Cardiac septum (tissue), 1 donor: ENCODE measurements at places on chromosomes 1 and 21.
A peak's percentile ranks its signal among the peaks of the same experiment; 100 is the strongest.

DNA sequence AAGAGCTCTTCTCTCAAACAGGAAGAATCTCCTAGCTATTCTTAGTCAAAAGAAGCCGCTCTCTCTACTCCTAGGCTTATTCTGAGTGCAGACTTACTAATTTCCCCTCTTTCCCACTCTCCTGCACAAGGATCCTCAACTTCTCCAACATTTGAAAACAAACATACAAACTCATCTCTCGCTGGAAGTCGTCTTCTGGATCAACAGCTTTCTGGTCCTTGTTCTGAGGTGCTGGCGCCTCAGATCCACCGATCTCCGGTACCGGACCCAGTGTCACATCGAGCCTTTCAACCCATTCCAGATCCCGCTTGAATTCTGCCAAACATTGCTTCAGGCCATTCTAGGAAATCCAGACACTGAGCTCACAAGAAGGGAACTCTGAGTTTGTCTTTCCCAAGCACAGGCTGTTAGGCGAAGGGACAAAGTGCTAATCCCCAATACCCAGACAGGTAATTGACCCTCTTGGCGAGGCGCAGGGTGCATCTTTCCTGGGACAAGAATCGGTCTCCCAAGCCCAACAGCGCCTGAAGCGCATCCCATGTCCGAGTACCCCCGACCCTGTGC is 696 bp downstream of the EBNA1BP2 start:
- no peak for DNase-seq

DNA sequence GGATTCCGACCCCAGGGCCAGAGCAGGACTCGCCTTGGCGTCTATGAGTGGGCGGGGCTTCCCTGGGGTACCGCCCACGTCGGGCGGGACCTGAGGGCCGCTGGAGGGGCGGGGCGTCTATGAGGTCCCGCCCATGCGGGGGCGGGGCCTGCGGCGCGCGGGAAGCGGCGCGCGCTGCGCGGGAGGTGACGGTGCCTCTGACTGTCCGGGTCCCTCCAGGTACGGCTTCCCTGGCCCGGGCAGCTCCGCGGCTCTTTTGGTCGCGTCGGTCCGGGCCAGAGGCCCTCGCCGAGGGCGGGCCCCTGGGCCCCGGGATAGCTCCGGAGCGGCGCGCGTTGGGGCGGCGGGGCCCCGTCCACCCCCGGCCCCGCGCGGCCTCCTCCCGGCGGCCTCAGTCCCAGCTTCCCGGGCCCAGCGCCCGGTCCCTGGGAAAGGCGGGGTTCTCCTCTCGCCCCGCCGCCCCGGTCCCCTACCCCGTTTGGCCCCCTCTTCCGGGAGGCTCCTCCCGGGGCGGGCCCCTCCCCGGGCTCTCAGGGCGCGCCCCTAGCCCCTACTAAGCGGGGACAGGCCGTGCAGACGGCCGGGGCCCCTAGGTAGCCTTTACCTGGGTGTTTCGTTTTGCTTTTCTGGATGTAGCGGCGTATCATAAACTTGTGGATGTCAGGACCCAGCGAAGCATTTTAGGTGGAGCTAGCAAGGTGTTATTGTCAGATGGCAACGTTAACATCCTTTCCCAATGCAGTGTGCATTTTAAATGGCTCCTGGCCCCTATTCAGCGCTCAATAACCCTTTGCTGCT is at the start of gene CHAF1B:
Gene CHAF1B, plus strand, starts transcription at position 160 of the 798 bp plus-strand sequence. CDS start 745 bp downstream, outside the sequence.
- DNase-seq = peak; percentile 84

- DNase-seq = no peak
These were observed 100.4 kb downstream of the AJAP1 start for GRCh38 chr1:4754816-4755215.

GRCh38 chr1:31199949-31200348 is 39.7 kb downstream of the NKAIN1 start:
- no peak for DNase-seq

DNA sequence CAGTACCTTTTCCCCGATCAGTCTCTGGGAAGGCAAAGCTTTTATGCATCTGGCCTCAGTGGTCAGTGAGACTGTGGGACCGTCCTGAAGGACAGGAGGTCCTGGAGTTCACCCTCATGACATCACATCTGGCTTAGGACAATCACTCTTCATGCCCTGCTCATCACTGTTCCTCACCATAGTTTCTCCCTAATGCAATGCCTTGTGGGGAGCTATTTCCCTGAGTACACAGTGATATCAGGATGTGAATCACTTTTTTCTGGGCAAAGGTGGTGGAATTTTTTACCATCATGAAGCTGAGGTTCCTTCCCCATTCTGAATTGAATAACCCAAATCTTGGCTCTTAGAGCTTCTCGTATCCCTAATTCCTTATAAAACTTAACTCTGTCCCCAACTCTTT is 34.8 kb upstream of the CFAP126 start:
- no peak for DNase-seq
